ENCODE measurements at places on chromosomes 7 and 10. TPM values are rescaled to one million over a fixed set of nuclear protein-coding genes. Genes with fewer than 3 reads are reported as not detected.

The LEP gene
- total RNA-seq, result not detected

DNA sequence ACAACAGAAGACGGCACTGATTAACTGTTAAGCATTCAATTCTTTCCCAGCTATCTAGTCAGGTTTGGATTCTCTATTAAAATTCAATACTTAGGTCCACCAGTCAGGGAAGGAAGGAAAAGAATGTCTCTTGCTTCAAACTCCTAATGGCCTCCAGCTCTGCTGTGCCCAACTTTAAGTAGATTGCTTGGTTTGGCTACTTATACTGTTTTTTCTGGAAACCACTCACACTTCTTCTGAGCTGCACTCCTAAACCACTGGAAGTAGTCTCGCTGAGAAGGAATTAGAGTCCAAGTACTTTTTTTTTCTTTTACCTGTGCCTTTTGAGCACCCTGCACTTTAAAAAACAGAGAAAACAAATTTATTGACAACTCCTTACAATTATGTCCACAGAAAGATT lies 26.7 kb upstream of the COL1A2 start:
- no peak overlapping the region for H3K4me3 ChIP-seq
- H3K27ac ChIP-seq, result no peak overlapping the region
- H3K27me3 ChIP-seq, result no peaks in the 10 kb centered on the region
- DNase-seq, result no peak
- H3K4me1 ChIP-seq, result no peaks in the 10 kb centered on the region

The INA gene
- 0.08 TPM for total RNA-seq

GRCh38 chr7:128309976-128310375 lies 33.7 kb downstream of the RBM28 start:
- H3K27ac ChIP-seq, result no peak overlapping the region
- H3K36me3 ChIP-seq, result peaks cover 25% of the 10 kb centered on the region
- no peak overlapping the region for H3K4me3 ChIP-seq
- no peaks in the 10 kb centered on the region for H3K27me3 ChIP-seq

The CRTAC1 gene
- total RNA-seq, result 0.23 TPM

DNA sequence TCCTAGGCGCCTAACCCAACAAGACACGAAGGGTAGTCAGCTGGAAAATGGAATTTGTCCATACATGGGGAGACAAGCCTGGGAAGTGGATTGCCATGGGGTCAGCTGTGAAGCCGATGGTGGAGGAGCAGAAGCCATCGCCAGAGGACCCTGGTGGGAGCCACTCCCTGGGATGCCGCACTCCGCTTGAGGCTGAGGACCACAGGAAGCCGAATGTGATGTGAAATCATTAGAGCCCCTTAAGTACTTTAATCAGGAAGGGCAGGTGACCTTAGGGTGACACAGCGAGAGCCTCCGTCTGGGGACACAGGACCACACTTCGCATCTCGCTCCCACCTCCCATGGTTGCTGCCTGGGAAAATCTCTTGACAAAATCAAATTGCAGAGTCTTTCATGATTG lies 614.6 kb upstream of the MGMT start:
- H3K4me1 ChIP-seq, result no peaks in the 10 kb centered on the region
- H3K36me3 ChIP-seq, result no peaks in the 10 kb centered on the region
- 0 out of 2 replicates have a peak, but pooled peaks cover 3% of the 10 kb centered on the region for H3K27me3 ChIP-seq

The CPA4 gene
- total RNA-seq, result 3.1 TPM
